ENCODE measurements at places on chromosomes 5 and 9.

GRCh38 chr5:81134066-81134465 lies 99.1 kb upstream of the CKMT2 start:
- no peak for DNase-seq

DNA sequence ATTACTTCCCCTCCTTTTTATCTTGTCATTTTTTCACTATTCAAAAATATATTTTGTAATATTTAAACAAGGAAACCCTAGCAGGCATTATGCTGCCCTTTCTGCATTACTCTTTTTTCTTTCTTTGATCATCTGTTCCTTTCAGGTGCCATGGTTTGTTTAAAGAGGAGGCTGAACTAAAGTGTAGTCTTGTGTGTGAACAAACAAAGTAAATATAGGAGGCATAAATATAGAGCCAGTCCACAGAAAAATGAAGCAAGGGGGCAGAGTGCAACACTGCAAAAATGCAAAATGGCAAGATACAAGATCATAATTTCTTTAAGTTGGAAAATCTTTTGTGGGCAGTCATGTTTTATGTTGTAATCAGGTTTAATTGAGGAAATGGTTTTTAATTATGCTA lies 947.3 kb upstream of the COX7C start:
- DNase-seq, result no peak

DNA sequence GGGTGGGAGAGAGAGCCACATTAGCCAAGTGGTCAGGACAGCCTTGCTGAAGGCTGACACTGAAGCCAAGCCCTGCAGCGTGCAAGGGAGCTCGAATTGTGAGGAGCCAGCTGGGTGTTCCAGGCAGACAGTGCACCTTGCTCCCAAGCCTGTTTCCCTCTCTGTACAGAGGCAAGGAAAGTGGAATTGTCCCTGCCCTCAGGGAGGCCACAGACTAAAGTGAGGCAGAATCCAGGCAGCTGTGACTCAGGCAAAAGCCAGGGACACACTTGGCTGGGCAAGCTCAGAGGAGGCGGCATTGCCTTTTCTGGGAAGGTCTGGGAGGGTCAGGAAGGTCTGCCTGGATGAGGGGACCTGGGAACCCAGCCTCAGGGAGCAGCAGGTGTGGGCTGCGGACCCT lies 50.2 kb upstream of the LMX1B start:
- no peak for DNase-seq

- DNase-seq, result no peak
Measured at GRCh38 chr9:30591461-30591860, 1793.0 kb upstream of the ACO1 start.

DNA sequence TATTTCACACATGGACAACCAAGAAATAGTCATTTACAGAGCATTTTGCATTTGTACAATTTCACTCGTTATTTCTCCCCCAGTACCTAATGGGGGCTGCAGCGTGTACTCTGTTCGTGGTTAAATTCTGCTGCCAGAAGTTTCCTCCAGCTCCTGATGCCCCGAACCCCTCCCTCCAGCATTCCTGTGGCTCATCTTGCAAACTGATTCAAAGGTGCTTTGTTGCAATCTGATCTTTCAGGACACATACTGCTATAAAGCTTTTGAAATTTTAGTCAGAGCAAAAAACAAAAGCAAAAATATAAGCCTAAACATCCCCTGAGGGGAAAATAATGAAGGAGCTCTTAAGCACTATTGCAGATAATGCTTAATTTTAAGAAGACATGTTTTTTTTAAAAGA lies 27.7 kb downstream of the UBLCP1 start:
- DNase-seq, result peak; percentile 52

DNA sequence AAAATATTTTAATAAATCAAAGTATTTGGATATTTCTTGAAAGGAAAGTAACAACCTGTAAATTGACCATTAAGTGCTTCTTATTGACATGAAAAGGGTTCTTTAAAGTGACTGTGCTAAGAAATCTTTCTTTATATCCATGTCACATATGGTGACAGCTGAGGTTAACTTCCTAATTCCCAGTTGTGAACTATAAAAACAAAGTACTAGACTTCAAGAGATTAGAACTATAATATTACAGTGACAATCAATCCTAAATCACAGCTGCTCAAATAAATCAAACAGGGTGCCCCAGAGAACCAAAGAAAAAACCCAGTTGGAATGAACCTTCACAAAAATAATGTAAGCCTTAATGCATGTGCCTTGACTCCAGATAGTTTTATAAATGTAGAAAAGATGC lies 332.6 kb upstream of the PDE4D start:
- no peak for DNase-seq

DNA sequence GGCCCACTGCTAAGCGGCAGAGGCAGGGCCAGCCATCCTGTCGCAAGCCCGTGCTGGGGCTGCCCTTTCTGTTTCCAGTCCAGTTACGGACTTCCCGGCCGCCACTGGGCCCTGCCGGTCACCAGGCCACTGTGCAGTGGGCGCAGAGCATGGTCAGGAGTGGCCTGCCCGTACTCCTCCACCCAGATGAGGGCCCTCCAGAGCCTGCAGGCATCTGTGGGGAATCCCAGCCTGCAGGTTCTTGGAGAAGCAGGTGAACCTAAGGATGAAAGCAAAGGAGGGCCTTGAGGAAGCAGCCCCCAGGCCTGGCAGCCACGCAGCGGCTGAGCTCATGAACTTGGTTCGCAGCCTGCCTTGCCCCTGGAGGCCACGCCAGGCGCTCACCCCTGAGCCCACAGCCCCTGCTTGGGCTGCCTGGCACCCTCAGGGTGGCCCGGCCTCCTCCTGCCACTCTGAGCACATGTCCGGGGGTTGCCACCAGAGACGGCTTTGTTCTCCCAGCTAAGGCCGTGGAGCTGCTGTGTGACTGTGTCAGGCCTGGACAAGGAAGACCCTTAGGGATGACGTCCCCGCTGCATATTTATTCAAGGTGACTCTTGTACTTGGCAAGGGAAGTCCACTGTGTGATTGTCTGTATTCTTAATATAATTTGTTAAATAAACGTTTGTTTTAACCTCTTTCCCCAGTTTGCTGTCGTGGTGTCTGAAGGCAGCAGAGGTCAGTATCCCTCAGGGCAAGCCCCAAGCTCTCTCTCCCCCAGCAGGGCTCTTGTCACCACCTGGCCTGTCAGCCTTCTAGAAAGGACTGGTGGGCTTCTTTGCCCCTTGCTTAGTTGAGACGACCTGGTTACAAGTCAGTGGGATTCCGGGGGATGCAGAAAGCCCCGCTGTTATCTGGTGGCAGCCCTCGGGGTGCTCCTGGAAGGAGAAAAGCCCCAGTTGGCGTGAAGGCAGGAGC lies 107.1 kb upstream of the LMX1B start:
- no peak for DNase-seq

GRCh38 chr5:134328619-134329018 lies 38.4 kb downstream of the CDKL3 start:
- DNase-seq, result peak; percentile 11

DNA sequence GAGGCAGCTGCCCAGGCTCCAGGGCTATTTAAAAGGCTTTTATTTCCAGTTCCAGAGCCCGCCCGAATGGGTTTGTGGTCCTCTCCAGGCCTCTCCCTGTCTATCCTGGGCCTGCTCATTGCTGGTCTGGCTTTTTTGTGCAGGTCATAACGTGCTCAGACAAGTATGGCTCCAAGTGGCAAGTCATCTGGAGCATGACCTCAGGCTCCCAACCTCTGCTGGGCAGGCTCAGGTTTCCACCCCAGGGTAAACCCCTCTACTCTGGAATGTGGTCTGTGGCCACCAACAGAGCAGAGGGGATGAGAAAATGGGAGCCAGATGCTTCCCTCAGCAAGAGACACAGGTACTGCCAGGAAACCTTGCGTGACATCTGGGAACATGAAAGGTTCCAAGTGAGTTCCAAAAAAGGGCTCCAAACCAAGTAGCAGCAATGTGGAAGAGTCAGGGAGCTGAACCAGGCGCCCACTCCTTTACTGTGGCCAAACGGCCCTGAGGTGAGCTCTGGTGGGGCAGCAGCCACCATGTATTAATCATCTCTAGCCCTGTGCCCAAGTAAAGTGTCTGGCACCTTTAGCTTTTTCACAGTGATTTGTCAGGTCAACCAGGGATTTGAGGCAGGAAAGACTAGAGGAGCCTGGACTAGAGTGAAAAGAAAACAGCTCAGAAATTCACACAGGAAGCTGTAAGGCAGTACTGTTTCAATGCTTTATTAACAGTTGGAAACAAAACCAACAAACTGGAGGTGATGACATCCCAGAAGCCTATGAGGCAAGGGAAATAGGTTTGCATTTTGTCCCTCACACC lies 25.7 kb downstream of the PCDHGC5 start:
- DNase-seq, result no peak

- DNase-seq, result peak; percentile 52
Measured at GRCh38 chr9:11023201-11023600, 410.4 kb upstream of the PTPRD start.

DNA sequence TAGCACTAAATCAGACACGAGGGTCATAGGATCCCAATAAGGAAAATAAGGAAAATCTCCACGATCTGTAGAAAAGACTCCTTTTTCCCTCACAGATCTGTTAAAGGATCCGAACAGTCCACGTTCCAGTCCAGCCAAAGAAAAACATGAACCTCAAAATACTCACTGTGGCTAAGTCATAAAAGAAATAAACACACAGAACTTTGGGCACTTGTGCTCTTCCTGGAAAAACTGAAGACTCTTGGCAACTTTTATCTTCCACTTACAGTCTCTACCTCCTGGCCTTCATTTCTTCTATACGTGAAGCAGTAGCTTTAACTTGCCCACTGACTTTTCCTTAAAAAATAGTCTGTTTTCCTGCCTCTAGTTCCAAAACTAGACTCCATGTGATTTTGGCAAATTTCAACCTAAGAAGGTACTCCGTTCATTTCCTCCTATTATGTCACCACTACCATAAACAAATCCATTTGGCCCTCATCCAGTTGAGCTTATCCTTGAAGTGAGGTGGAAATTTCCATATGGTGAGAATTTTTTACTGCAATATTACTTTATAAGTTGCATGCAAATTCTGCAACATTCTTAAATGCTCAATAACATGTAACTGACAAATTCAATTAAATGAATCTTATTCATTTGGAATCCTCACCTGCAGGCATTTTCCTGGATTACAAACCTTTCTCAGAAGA lies 5.3 kb upstream of the LHFPL2 start:
- DNase-seq, result no peak

GRCh38 chr9:123544007-123544827 lies 188.2 kb downstream of the CRB2 start:
- peak; percentile 51 for DNase-seq

- DNase-seq, result no peak
Measured at GRCh38 chr9:117191504-117192261, 223.2 kb downstream of the ASTN2 start.

DNA sequence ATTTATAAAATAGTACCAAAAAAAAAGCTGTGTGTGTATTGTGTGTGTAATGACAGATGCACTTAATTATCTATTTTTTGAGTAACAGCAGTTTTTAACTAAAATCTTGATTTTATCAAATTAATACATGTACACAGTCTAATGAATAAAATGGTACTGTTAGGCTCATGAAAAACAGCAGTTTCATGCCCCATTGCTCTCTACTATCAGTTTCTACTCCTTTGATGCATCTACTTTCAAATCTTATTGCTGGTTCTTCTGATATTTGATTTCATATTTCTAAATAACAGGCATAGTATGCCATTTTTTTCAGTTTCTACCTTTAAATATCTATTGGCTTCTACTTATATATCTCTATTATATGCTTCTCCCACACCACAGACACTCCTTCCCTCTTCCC lies 117.4 kb downstream of the CCDC171 start:
- DNase-seq, result no peak

DNA sequence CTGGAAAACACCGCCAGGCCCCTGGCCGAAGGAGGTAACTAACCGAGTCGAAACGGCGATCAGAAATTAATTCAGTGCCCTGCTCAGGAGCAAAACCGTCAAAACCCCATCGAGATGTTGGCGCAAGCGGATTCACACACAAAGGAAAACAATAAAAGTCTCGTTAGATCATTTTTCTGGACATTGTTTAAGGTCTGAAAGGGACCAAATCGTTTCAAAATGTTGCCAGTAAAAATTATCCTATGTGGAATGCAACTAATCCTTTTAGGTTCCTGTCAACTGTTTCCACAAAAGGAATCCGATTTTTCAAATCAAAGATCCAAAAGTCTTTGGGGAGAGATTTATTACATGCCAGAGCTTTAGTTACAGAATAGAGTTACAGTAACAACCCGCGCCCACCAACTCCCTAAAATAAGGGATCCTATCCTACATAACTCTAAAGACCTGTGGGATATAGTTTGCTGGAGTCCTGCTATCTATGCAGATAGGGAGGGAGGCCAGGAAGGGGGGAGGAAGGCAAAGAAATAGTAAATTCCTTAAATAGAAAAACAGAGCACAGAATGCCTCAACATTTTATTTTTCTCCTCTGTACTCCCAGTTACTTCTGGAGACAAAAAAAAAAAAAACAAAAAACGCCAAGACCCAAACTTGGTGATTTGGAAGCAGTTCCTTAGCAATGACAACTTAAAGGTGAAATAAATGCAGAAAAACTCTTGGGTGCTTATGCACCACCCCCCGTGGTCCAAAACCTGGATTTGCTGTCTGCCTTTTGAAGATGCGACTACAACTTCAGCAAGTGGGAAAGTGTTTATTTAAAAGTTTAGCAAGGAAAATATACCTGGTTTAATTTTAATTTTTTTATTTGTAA lies 10.6 kb downstream of the FOXD1 start:
- no peak for DNase-seq

DNA sequence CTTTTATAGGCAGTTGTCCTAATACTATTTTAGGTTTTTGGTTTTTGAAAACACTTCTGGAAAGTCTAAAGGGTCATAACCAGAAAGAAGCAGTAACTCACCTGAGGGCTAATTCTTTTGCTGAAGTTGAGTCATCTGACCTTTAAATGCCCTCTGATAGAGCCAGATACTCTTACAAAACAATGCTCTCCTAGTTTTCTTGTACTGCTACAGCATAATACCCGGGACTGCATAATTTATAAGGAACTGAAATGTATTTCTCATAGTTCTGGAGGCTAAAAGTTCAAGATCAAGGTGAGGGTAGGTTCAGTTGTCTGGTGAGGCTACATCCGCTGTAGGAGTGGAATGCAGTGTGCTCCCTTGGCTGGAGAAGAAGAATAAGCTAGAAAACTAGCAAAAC lies 670.3 kb downstream of the TLE4 start:
- no peak for DNase-seq

DNA sequence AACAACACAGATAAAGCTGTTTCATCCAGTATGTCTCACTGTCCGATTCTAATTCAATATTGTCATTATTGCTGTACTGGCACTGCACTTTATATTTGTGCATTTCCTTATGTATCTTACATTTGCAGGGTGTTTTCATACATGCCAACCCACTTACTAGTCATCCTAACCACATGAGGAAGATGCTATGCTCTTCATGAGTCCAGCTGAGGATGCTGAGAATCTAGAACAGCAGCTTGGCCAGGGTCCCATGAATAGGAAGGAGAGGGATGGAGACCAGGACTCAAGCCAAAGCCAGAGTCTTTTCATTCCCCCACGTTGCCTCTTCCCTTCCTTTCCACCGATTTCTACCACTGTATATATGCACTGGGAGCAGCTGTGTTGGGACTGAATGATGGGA lies 292.8 kb upstream of the KLF4 start:
- DNase-seq, result peak; percentile 79
